ENCODE measurements at places on chromosomes 7 and 10.

DNA sequence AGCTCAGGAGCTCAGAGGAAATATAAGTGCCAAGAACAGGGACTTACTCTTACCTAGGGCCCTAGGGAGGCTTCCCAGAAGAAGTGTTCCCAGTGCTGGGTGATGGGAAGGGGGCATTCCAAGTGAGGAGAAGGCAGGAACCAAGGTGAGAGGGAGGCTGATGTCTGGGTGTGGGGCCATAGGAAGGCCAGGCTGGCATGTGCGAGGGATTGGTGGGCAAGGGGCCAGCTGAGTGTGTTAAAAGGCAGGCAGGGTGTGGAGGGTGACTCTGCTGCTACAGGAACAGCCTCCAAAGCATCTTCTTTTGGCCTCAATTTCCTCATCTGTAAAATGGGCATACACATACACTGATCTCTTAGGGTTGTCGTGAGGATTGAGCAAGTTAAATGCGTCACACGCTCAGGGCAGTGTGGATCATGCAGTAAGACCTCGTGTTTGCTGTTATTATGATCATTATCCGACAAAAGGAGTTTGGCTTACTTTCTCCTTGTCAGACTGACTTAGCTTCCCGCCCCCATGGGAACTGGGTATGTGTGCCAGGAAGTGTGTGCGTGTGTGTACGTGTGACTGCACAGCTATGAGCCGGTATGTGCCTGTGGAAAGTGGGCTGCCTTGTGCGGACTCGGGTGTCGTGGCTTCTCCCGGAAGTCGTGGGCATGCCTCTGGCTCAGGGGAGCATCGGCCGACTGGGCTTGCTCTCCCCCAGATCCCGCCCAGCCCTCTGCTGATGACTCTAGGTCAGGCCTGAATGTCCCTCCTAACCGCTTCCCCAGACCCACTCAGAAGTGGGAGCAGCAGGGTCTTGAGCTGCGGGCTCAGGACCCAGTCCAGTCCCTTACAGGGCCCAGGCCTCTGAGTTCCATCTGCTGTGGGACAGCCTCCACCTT is 59.6 kb downstream of the NEURL1 start:
- DNase-seq, result no peak

- DNase-seq, result no peak
These were observed 125.0 kb upstream of the PPP2R2D start for GRCh38 chr10:131775833-131776232.

DNA sequence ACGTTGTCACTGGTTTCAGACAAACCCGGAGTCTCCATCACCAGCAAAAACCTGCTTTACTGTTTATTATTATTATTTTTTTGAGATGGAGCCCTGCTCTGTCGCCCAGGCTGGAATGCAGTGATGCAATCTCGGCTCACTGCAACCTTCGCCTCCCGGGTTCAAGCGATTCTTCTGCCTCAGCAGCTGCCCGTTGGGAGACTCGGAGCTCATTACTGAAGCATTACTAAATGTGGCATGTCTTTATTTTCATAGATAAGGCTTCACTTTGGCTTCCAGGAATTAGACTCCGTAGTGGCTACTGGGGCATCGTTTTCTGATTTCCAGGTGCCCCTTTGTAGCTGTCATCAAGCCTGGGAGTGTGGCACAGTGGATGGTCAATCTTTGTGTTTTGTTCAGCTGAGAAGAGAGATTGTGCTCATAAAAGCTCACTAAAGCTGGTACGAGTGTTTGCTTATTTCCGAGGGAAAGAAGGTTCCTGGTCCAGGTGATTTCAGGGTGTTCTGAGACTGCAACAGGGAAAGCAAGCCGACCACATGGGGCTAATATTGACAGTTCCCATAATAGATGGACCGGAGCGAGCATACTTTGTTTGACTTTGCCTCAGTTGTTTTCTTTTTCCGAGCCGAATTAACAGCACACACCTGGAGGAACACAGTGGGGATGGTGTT is 163.1 kb downstream of the CAMK1D start:
- no peak for DNase-seq

DNA sequence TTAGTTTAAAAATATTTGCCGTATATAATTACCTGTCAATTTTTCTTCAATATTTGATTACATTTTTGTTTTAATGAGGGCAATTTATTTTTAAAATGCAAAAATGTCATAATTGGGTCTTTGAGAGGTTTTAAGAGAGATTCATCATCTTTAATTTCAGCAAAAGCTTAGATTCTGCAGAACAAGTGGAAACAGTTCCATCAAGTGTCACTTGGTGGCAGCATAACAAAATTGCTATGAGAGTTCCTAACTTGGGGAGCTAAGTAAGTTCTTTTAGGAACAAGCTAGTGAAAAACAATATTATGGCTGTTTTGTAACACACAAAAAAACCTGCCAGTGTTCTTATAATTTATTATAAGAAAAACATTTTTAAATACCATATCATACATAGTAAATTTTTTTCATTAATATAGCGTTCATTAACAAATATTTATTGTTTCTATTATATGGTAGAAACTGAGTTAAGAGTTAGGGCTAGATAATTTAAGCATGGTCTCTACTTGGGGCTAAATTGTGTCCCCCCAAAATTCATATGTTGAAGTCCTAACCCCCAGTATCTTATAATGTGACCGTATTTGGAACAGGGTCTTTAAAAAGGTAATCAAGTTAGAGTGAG is 155.2 kb downstream of the MAGI2 start:
- peak; percentile 85 for DNase-seq

DNA sequence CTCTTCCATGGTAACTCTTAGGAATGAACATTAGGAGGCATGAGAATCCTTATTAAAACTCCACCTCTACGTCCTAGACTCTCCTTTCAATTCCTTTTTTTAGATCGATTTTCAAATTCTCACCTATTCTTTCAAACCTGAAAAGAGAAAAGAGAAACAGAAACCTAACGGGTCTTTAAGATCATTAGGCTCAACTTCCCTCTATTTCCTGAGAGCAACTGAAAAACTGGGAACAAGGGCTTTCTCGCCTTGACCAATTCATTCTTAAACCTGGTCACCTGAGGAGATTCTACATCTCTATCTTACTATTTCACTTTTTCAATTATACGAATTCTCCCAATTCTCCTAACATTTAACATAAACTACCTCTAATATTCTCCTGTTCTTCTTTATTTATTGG is 2.8 kb downstream of the TFEC start:
- no peak for DNase-seq

DNA sequence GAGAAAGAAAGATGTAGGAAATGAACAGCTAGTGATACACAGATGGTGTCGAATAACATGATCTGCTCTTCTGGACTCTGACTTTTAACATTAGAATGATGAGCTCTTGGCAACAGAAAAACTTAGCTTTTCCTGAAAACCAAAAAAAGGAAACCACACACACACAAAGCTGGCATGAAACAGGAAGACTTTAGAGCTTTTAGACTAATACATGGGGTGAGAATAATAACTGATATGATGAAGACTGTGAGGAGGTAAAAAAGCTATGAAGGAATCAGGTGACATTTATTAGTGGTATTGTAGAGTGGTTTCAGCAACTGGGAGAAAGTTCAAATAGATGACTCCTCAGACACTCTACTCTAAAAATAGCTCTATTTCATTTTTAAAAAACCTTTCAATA is 491.9 kb downstream of the PARD3 start:
- peak; percentile 34 for DNase-seq

GRCh38 chr7:49001610-49002033 is 77.3 kb downstream of the CDC14C start:
- DNase-seq, result peak; percentile 0

GRCh38 chr7:18338910-18339523 is 156.5 kb upstream of the HDAC9 start:
- DNase-seq, result no peak

- peak; percentile 41 for DNase-seq
These were observed 34.0 kb downstream of the PRKAR2B start for GRCh38 chr7:107078517-107078966.

DNA sequence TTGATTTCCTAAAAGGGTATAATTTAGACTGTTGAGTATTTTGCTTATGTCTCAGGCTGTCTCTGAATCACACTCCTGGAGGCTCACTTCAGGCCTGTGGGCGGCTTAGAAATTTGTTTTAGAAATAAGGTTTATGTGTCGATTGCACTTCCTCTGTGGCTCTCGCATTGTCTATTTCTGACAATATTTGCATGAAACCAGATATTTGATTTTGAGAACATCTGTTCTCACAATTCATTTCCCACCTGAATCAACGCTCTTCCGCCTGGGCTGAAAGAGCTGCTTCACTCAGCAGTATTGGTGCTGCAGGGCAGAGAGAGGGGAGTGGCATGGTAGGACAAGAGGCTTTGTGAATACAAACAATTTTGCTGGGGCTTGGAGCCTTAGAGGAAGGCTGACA is 262.0 kb downstream of the ADRA2A start:
- no peak for DNase-seq

GRCh38 chr7:75977743-75978142 is 16.7 kb downstream of the TMEM120A start:
- DNase-seq, result peak; percentile 90

- DNase-seq, result no peak
These were observed 153.5 kb upstream of the MTPN start for GRCh38 chr7:136130511-136131303.

GRCh38 chr7:131008840-131009711 is 275.1 kb upstream of the KLF14 start:
- DNase-seq, result no peak

DNA sequence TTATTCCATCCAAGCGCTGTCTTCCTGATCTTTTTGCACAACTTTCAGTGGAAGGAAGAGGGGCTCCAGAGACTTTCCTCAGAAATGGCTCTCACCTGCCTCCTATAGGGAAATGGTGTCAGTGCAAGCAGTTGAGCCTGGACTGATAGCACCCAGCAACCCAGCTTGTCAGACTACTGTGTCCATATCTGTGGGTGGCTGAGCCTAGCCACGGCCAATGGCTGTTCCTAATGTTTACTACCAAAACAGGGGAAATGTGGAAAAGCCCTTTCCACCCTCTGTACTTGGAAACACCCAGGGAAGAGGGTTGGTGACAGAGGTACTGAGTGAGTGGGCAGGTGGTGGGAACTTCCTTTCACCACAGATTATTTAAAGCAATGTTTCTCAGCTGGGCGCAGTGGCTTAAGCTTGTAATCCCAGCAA is 4.3 kb upstream of the YKT6 start:
- DNase-seq, result peak; percentile 73

DNA sequence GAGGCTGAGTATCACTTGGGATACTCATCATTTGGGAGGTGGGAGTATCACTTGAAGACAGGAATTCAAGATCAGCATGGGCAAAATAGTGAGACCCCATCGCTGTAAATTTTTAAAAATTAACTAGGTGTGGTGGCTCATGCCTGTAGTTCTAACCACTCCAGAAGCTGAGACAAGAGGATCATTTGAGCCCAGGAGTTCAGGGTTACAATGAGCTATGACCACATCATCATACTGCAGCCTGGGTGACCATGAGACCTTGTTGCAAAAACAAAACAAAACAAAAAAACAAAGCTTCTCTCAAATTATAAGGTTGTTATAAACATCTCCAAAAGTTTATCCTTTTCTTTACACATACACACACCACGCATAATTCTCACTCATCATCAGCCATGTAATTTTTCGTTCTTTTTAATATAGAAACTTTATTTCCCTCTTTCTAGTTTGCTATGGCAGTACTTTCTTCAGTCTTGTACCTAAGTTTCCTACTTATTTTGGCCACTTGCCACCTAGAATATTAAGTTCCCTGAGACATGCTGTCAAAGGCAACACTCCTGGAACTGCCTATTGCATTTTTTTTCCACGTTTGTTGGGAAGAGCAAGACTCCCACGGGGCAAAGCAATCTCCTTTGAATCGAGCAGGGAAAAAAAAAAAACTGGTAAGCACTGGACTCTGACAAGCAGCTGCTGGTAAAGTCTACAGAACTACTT is 37.1 kb downstream of the SKIDA1 start:
- peak; percentile 60 for DNase-seq

GRCh38 chr7:43869867-43870240 is 537 bp upstream of the MRPS24 start:
- DNase-seq, result peak; percentile 84

GRCh38 chr10:132158122-132158741 is 28.5 kb upstream of the DPYSL4 start:
- DNase-seq, result no peak
